GM12878 (cell line): ENCODE measurements at places on chromosomes 6 and 20. TPM values are rescaled to one million over a fixed set of nuclear protein-coding genes. Genes with fewer than 3 reads are reported as not detected.

RPRD1B gene
- 30.1 and 30.5 TPM in 2 replicates for total RNA-seq

TMEM244 gene
- total RNA-seq: not detected in 2 replicates

- DNase-seq: no peak
- H3K36me3 ChIP-seq: no peaks in the 10 kb centered on the region
- no peak overlapping the region for H3K4me3 ChIP-seq
- no peak overlapping the region for H3K27ac ChIP-seq
Observed at GRCh38 chr6:84897988-84898594, 133.7 kb upstream of the TBX18 start.

- H3K4me3 ChIP-seq: no peak overlapping the region
- no peaks in the 10 kb centered on the region for H3K27me3 ChIP-seq
- no peaks in the 10 kb centered on the region for H3K36me3 ChIP-seq
- H3K27ac ChIP-seq: no peak overlapping the region
- DNase-seq: no peak
Observed at GRCh38 chr6:100614386-100614785, 149.7 kb upstream of the SIM1 start.
